ENCODE measurements at places on chromosomes 3 and 15. TPM values are rescaled to one million over a fixed set of nuclear protein-coding genes. Genes with fewer than 3 reads are reported as not detected.

The PLSCR2 gene
- total RNA-seq: not detected

The PDZRN3 gene
- total RNA-seq: not detected

The CCNB2 gene
- total RNA-seq: 93.8 TPM

The CHRNA5 gene
- 30.9 TPM for total RNA-seq

The UQCC5 gene
- 71.6 TPM for total RNA-seq

The WNT5A gene
- 1.1 TPM for total RNA-seq

The PLSCR5 gene
- total RNA-seq: not detected

The ITGA11 gene
- total RNA-seq: 7.0 TPM

The MESP2 gene
- 0.30 TPM for total RNA-seq

The MST1R gene
- 5.4 TPM for total RNA-seq

The SH2D7 gene
- not detected for total RNA-seq

The C15orf61 gene
- 3.4 TPM for total RNA-seq

The GRK7 gene
- not detected for total RNA-seq

The MINAR1 gene
- 0.53 TPM for total RNA-seq

The POPDC2 gene
- 0.50 TPM for total RNA-seq

The GPR149 gene
- not detected for total RNA-seq

The PODXL2 gene
- 10.9 TPM for total RNA-seq

The SERINC4 gene
- total RNA-seq: not detected

The SLC9A9 gene
- 0.22 TPM for total RNA-seq

The GOLGA8Q gene
- not detected for total RNA-seq

The LARP6 gene
- total RNA-seq: 77.5 TPM

The VPS18 gene
- total RNA-seq: 20.3 TPM

The SEMA5B gene
- total RNA-seq: 0.26 TPM

The KNG1 gene
- not detected for total RNA-seq

The SLC22A14 gene
- not detected for total RNA-seq
